ENCODE measurements at places on chromosomes 7 and 10. TPM values are rescaled to one million over a fixed set of nuclear protein-coding genes. Genes with fewer than 3 reads are reported as not detected.

The MUC3A gene
- total RNA-seq, result 0.11 TPM

The MORN4 gene
- 12.9 TPM for total RNA-seq

The THNSL1 gene
- total RNA-seq, result 2.7 TPM

The EFCAB10 gene
- total RNA-seq, result 0.18 TPM

The SH2D4B gene
- not detected for total RNA-seq

The GIMAP5 gene
- total RNA-seq, result not detected

DNA sequence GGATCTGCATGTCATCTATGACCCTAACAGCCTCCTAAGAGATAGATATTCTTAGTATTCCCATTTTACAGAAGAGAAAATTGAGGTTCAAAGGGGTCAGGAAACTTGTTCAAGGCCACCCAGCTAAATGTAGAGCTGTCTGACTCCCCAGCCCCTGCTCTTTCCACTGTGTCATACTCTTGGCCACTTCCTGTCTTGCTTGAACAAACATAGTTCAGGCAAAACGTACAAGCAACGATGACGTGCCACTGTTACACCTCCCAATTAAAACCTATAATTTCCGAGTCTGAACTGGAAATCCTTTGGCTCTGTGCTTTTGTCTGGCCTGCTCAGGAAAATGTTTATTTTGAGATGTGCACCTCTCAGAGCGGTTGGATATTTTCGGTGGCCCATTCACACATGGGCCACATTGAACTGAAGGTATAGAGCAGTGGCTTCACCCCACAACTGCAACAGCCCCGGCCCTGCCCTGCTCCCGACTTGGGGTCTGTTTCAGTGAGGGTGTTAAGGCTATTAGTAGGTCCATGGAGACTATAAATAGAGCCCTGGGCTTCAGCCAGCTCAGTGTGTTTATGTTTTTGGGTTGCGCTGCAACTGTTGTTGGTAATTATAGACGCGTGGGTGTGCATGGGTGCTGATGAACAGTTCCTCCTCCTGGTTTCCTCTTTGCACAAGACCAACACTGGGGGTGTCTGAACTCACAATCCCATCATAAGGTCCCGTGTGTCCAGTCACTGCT, 172.3 kb upstream of the ADO start:
- DNase-seq, result peak; percentile 93

GRCh38 chr7:144529269-144529926, 125.9 kb upstream of the NOBOX start:
- DNase-seq, result no peak

DNA sequence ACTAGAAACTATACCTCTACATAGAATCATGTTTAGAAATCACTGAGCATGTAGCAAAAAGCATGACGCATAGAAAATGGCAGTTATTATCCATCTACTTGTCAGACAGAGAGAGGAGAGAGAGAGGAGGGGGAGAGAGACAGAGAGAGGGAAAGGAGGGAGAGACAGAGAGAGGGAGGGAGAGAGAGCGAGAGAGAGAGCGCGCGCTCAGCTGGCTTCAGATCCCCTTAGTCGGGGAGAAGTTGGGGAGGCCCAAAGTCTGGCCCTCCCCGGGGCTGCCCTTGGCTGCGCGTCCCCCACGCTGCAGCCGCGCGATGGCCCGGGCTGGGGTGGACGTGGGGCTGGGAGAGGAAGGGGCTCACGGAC, 37.0 kb downstream of the CNPY1 start:
- no peak for DNase-seq

DNA sequence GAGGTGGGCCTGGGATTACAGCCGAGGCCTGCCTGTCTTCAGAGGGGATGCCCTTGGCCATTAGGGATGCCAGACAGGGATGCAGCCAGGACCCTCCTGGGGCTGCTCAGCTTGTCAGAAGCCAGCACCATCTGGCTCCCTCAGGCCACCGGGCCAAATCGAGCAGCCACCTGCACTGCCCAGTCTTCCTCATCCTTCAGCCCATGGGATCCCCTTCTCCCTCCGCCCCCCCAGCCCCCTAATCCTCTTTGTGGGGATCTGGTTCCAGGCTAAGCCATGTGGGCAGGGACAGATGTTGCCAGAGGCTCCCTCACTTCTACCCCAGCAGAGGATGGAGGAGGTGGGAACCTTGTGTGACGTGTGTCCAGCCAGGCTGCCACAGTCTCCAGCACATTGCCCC, 137.4 kb upstream of the PPIF start:
- no peak for DNase-seq

DNA sequence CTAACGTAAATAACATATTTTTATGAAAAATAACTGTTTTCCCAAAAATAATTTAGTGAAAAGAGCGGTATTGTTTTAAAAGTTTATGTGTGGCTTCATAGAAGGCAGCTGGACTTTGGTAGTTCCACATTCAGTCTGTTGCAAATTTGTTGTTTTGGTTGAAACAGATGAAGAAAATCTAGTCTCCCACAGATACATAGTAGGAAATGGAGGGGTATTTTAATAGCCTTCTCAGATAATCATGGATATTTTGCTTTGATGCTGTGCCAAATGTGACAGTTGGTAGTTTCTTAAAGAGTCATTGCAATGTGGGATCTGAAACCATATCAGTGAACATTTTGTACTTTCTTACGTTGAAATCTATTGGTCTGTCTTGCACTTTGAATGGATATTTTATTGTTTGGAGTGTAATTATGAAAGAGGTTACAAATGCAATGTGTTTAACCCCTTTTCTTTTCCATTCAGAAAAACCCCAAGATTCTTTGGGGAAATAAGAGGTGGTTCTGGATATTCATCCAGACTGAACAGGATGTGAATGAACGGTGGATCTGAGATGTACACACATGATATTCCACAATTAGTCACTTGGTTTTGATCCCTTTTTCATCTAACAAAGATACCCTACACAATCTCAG, 10.4 kb downstream of the ZNF365 start:
- DNase-seq, result peak; percentile 89

DNA sequence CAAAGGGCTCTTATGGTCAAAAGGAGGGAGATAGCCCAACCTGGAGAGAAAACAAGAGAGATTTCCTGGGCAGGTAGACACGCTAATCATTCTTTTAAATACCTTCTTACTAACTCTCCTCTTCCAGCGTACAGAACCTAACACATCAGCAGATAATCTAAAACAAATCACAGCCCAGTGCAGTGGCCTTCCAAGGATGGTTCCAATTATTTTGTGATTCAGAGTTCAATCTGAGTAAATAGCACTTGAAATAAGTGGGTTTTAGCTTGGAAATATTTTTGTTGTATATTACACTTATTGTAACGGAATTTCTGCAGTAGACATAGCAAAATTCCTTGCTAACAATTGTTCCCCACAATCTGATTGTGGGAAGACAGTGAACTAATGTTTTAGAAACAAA, 7.3 kb upstream of the IMPDH1 start:
- no peak for DNase-seq

DNA sequence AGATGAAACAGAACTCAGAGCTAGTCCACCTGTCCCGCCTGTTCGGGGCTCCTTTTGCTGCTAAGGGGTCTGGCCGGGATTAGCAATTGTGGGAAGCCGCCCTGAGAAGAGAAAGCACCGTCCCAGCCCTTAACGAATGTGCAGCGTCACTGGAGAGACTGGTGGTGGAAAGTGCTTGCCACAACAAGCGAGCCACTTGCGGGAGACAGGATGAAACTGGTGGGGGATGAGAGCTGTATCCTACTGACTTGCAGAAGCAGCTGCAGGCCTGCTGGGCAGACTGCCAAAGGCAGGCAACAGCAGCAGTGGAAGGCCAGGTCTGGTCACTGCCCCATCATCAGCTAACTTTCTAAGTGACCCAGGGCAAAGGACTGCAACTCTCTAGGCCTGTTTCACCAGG, 95.4 kb downstream of the FAM53B start:
- no peak for DNase-seq

Measured in PC-3 (cell line).